Natural killer cell (primary cell): ENCODE measurements at places on chromosomes 3 and 15.
A peak's percentile ranks its signal among the peaks of the same experiment; 100 is the strongest.

DNA sequence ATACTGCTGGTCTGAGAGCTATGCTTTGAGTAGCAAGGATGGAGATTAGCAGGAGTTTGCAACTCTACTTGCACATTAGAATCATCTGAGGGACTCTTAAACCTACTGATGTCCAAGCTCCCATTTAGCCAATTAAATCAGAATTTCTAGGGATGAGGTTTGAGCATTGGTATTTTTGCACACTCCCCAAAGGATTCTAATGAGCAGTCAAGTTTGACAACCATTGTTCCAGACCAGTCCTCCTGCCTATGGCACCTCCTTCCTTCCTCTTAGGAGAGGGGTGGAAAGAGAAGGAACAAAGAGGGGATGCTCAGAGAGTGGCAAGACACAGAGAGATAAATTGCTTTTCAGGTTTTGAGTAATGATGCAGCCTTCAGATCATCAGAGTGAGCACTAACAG lies 275.5 kb upstream of the ROPN1 start:
- DNase-seq, result no peak

GRCh38 chr15:42549032-42549491 lies 424 bp downstream of the HAUS2 start:
- no peak for DNase-seq

GRCh38 chr3:29764041-29764440 lies 483.2 kb downstream of the RBMS3 start:
- DNase-seq, result no peak

- no peak for DNase-seq
These were observed 149.9 kb downstream of the SHQ1 start for GRCh38 chr3:72698154-72698917.

DNA sequence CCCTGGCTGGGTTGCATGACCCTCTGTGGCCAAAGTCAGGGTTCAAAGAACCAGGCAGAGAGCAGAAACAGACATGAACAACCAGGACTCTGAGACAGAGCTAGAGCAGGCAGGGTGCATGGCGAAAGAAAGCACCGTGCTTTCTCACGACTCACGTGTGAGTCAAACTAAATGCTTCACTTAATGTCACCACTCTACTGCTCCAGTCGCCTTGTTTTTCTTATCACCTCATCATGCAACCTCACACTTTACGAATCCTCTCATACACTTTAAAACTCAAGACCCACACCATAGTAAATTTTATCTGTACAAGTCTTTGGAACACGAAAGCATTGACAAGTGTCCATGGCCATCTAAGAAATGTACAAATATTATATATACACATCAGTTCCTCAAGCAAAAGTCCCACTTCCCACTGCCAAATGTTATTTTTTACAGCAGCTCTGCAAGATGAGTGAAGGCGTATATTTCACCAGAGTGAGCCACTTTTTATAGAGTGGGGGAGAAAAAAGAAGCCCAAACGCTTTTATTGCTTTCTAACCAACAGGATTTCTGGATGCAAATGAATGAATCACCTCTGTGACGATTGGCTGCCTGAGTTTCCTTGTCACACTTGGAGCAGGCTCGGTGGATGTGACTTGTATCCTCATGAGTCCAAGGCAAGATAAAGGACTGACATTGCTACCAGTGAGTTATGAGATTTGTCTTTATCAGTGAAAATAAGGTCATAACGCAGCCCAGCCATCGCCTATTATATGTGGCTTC lies 16.0 kb upstream of the MEGF11 start:
- DNase-seq, result no peak

DNA sequence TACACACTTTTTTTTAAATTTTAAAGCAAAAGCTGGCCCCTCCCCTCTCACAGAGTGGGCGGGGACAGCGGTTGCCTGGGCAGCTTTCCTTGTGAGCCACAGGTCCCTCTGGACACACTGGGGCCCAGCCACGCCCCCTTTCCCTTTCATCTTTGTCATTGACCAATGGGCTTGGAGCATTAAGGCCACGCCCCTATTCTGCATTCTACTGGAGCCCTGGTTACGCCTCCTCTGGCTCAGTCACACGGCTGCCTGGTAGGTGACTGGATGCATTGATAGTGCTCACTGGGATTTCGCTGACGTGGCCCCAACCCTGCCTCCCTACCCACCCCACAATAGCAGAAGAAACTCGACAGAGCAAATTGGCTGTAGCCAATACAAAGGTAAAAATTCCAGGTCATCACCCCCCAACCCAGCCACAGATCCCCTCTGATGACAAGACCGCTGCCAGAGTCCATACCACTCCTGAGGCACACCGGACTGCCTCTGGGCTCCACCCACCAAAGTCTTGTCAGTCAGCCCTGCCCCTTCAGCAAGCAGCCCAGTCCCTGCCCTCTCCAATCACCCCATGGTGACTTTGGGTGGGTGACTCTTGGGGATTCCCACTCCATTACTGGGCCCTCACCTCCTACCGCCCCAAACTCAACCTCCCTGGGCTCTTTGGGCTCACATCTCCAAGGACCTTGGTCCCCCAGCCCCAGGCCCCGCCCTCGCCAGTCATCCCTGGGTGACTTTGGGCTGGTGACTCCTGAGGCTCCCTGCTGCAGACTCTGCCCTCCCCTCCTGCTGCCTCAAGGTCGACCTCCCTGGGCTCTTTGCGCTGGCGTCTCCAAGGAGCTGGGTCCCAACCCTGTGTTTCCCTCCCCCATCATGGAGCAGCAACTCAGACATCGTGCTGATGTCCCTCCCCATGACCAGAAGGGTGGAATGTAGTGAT lies 112.2 kb upstream of the FAN1 start:
- DNase-seq, result no peak

- no peak for DNase-seq
These were observed 8.9 kb upstream of the CTDSPL start for GRCh38 chr3:37852771-37853170.

DNA sequence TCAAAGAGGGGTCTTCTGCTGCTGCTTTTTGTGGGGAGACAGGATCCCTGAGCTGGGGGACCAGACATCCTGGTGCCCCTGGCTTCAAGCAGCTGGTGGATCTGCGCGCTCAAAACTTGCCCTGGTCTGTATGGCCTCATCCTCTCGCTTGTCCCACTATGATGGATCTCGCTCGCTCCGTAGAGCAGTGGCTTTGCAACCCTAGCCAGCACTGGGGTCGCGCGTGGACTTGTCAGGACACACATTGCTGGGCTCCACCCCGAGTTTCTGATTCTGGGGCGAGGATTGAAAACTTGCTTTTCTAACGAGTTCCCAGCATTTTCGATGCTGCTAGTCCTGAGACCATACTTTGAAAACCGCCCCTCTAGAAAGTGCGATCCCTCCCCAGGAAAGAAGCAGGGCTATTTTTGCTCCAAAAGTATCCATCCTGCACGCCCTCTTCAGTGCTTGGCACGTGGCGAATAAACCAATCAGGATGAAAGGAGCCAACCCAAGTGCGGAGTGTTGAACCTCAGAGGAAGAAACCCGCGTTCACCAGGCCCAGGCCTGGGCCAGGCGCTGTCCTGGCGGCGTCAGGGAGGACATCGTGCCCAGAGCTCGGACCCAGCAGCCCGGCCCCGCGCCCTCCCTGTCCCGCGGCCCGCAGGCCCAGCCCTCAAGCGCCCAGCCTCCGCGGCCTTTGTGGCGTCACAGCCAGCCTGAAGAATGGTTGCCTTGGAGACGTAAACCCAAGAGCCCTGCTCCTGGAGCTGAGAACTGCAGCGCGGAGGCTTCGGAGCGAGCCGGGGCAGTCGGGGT lies at the start of gene CFAP100:
CFAP100 (plus strand) TSS at position 731 of the 798 bp plus-strand sequence. CDS start 1,092 bp downstream, outside the sequence.
- DNase-seq, result no peak

DNA sequence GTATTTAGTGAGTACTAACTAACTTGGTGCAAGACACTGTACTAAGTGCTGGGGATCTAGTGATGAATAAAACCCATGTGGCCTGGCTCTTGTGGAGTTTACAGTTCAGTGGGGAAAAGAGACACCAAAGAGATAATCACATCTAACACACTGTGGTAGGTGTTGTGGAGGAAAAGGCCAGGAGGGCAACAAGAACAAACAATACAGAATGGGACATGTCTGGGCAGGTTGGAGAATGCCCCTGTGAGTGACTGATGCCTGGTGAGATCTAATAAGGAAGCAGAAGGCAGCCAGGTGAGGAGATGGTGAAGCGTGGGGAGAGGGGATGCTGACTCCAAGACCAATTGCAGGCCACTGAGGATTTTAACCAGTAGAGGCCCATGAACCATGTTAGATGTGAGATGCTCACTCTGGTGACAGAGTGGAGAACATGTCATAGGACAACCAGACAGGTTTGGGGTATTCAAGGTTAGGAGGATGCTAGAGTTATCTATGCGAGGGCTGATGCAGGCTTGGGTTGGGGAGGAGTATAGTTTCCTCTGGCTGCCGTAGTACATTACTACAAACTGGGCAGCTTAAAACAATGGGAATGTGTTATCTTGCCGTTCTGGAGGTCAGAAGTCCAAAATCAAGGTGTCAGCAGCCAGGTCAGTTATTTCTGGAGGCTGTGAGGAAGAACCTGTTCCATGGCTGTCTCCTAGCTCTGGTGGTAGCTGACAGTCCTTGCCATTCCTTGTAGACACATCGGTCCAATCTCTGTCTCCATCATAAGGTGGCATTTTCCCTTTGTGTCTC lies 81.4 kb downstream of the ARNT2 start:
- no peak for DNase-seq

- no peak for DNase-seq
These were observed 19.7 kb upstream of the PTPRG start for GRCh38 chr3:61541694-61542093.

DNA sequence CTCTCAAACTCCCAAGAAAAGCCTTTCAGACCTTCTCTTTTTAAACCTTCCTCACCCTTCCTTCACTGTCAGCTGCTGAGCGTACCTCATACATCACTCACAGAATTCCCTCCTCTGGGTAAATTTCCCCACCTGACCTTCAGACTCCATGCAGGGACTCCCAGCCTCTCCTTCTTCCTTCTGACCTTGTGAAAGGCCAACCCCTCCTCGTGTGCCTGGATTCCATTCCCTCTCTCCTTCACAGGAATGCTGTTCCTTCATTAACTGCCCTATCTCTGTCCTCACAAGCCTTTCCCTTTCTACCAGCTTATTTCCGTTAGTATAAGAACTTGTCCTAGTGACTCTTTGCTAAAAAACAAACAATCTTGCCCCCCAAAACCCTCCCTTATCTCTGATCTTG lies 69.7 kb upstream of the MME start:
- DNase-seq, result no peak

GRCh38 chr3:72953325-72953956 lies 43.2 kb upstream of the PPP4R2 start:
- no peak for DNase-seq

- no peak for DNase-seq
These were observed 631.3 kb downstream of the FOXP1 start for GRCh38 chr3:70952033-70952747.

DNA sequence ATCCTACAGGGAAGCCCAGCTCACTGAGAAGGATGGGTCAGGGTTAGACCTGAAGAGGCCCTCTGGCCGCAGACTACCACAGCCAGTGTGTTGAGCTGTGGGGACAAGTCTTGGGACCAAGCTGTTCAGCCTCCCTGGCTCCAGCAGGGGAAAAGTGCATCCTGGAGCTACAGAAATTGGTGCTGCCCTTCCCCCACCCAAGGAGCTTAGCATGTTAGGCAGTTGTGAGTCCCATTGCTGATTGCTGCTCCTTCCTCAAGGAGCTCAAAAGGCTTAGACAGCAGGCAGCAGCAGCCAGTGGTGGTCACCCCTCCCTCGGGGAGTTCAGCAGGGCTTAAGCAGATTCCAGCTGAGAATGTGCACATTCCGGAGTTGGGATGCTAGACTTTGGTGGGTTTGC lies 165.6 kb downstream of the ATP8B4 start:
- DNase-seq, result no peak

- no peak for DNase-seq
These were observed 910.1 kb downstream of the MCTP2 start for GRCh38 chr15:95141486-95141885.

GRCh38 chr15:70353606-70354345 lies 256.1 kb upstream of the TLE3 start:
- no peak for DNase-seq

DNA sequence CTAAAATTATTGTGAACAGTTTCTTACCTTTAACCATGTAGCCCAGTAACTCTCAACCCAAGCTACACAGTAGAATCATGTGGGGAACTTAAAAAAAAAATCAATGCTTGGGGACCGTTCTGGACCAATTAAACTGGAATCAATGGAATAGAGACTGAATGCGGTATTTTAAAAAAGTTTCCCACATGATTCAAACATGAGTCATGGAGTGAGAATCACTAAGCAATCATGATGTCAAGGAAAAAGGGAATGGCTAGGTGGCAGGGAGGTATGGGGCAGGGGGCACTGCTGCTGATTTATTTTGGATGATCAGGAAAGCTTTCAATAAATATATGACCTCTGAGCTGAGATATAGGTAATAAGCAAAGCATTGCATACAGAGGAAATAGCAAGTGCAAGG lies 250.5 kb upstream of the RORA start:
- no peak for DNase-seq

DNA sequence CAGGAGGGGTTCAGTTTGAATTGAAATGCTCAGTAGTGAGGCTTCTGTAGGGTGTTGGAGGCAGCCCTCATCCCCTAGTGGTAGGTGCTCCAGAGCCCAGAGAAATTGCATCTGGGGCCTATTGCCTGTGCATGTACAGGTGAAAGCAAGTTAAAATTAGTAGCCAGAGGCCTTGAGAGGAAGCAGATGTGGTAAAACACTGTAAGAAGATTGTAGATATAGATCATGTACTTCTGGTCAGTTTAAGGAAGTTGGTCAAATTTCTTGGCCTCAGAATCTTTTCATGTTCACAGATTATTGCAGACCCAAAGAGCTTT lies 34.6 kb downstream of the IGSF10 start:
- DNase-seq, result no peak

- peak; percentile 65 for DNase-seq
These were observed 9.7 kb downstream of the NTRK3 start for GRCh38 chr15:88246666-88247446.

DNA sequence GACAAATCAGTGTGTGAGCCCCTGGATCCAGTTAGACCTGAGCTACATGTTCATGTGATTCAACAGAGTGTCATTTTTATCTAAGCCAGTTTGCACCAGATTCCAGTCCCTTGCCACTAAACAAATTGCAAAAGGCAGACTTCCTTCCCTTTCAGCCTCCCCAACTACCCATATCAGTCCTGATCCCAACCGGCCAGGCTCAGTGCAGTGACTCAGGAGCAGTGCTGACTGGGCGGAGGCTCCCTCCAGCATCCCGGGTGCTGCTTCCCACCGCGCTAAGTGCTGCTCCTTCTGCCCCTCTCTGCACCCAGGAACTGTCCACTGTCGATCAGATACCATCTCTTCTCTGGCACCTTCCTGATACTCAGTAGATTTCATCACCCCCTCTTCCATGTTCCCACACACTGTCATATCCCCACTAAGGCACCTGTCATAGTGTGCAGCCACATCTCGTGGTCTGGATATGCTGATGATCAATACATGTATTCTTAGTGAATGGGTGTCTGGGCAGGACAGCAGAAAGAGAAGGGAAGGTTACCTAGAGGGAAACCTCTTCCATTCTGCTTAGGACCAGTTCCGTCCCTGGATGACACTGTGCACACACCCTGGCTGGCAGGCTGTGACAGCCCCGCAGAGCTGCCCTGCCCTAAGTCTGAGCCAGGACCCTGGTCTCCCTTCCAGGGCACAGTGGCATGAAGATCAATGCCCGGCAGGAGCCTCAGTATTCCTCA lies 108.8 kb upstream of the RAD18 start:
- DNase-seq, result no peak
